ENCODE measurements at places on chromosomes 5 and 9. TPM values are rescaled to one million over a fixed set of nuclear protein-coding genes. Genes with fewer than 3 reads are reported as not detected.

- H3K4me3 ChIP-seq, result no peak overlapping the region
- no peaks in the 10 kb centered on the region for H3K4me1 ChIP-seq
- no peak overlapping the region for H3K27ac ChIP-seq
- H3K27me3 ChIP-seq, result no peaks in the 10 kb centered on the region
These were observed 59.0 kb downstream of the PCDHGC5 start for GRCh38 chr5:141547921-141548320.

- no peak overlapping the region for H3K27ac ChIP-seq
- no peaks in the 10 kb centered on the region for H3K36me3 ChIP-seq
- H3K27me3 ChIP-seq, result no peaks in the 10 kb centered on the region
- no peak for DNase-seq
These were observed 491.1 kb downstream of the KIF4B start for GRCh38 chr5:155504606-155505005.

DNA sequence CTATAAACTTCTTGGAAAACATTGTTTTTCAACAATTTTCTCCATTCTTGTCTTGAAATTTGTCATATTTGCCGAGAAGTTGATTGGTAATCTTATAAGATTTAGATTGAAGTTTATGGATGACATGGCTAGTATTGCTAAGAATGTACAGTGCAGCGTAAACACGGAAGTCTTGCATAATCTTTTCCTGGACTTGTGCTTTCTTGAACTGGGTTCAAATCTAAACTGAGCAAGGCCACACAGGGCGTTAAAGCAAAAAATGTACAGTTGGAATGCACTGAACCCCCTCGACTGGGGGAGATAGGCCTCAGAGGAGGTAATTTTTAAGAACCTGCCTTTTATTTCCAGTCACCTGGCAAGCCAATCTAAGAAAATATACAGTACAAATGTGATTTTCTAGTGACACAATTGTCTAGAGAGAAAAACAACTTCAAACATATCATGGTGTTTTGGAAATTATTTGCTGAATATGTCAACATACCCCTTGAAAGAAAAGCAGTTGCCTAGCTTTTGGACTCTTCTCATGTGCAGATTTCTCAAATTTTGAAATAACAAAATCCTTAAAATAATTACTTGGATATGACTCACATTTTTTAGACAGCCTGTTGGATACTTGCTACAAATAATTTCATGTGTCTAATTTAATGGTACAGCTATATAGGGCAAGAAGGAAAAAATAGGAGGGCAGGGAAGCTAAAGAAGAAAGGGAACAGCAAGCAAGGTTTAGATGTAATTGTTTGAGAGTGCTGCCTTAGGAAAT is 18.5 kb upstream of the GAS1 start:
- no peaks in the 10 kb centered on the region for H3K36me3 ChIP-seq
- H3K4me3 ChIP-seq, result no peak overlapping the region
- H3K27me3 ChIP-seq, result no peaks in the 10 kb centered on the region
- no peak for DNase-seq

DNA sequence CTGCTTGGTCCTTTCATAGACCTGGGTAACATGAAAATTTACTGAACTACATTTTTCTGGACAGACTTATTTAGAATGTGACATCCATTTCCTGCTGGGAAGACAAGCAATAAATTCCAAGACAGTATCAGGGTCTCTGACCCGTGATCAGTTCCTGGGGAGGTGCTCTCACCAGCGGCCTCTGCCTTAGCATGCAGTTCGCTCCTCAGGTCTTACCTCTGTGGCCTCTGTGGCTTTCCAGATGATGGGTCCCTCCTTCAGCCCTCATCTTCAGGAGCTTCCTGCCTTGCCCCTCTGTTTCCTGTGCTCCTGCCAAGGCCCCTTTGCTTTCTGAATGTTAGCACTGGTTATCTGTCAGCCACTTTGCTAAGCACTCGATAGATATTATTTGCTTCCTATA is 66.4 kb downstream of the CMYA5 start:
- H3K27me3 ChIP-seq, result no peaks in the 10 kb centered on the region
- H3K36me3 ChIP-seq, result no peaks in the 10 kb centered on the region
- DNase-seq, result no peak
- no peak overlapping the region for H3K27ac ChIP-seq
- H3K4me1 ChIP-seq, result no peaks in the 10 kb centered on the region

GRCh38 chr9:107674721-107675277 is 185.2 kb upstream of the KLF4 start:
- no peaks in the 10 kb centered on the region for H3K27me3 ChIP-seq
- H3K4me1 ChIP-seq, result no peaks in the 10 kb centered on the region
- H3K27ac ChIP-seq, result no peak overlapping the region
- no peaks in the 10 kb centered on the region for H3K36me3 ChIP-seq
- no peak overlapping the region for H3K4me3 ChIP-seq

GRCh38 chr9:11235061-11235460 is 622.3 kb upstream of the PTPRD start:
- H3K4me1 ChIP-seq, result no peaks in the 10 kb centered on the region
- no peak overlapping the region for H3K27ac ChIP-seq
- H3K36me3 ChIP-seq, result no peaks in the 10 kb centered on the region
- H3K27me3 ChIP-seq, result no peaks in the 10 kb centered on the region

GRCh38 chr9:125626187-125626586 is 80.8 kb downstream of the MAPKAP1 start:
- no peak overlapping the region for H3K4me3 ChIP-seq
- H3K4me1 ChIP-seq, result peaks cover 4% of the 10 kb centered on the region
- H3K36me3 ChIP-seq, result no peaks in the 10 kb centered on the region
- DNase-seq, result no peak

DNA sequence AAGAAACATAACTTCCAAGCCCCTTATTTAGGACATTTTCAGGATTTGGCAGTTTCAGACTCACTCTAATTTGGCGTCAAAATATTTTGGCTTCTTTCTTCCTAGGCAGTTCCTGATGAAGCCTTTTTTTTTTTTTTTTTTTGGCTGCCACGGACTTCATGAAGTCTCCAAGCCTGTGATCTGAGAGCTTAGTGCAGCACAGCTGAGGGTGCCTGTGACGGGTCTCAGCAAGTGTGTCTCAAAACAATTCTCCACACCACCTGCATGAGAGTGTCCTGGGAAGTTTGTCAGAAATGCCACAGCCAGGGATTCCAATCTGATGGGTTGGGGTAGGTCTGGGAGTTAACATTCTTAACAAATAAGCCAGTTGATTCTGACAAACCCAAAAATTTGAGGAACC is 6.0 kb upstream of the ESM1 start:
- no peaks in the 10 kb centered on the region for H3K4me1 ChIP-seq
- no peaks in the 10 kb centered on the region for H3K36me3 ChIP-seq
- DNase-seq, result no peak
- H3K27me3 ChIP-seq, result no peaks in the 10 kb centered on the region

GRCh38 chr9:36823466-36823865 is 210.6 kb downstream of the PAX5 start:
- H3K27me3 ChIP-seq, result no peaks in the 10 kb centered on the region
- H3K27ac ChIP-seq, result no peak overlapping the region
- H3K4me3 ChIP-seq, result no peak overlapping the region

DNA sequence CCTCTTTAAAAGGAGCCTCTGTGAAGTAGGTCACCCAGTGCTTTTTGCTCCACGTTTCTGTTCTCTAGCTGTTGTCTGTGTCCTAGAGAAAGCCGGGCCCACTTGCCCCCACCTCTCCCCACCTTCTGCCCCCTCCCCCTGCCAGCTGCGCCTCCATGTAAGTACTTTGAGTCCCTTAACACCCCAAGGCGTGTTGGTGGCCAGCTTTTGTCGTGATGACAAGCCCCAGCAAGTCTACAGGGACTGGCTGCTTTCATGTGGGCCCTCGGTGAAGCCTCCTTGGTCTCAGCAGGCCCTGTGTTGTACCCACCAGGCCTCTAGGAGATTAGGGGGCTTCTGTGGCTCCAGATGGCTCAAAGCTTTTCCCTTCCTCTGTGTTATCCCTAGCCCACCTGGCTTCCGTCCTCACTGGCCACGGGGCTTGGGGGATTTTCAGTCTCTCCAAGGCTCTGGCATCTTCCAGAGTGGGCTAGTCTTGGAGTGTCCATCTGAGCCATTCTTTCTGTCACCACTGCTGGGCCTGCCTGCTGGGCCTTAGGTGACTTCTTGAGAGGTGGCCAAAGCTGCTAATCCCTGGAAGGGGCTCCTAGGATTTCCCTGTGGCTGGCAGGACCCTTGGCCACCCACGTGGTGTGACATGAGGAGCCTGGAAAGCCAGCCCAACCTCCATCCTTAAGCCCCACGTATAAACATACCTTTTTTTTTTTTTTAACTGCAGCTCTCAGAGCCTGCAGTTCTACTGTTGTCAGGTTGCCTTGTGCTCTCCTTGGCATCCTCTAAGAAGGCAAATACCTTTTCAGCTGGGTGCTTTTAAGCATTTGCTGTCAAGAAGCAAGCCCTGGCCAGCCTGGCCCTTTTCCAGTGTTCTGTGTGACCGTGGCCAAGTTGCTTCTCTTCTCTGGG is 1.1 kb upstream of the NDST1 start:
- peak overlapping the region; percentile 44 for H3K27ac ChIP-seq
- H3K36me3 ChIP-seq, result no peaks in the 10 kb centered on the region

DNA sequence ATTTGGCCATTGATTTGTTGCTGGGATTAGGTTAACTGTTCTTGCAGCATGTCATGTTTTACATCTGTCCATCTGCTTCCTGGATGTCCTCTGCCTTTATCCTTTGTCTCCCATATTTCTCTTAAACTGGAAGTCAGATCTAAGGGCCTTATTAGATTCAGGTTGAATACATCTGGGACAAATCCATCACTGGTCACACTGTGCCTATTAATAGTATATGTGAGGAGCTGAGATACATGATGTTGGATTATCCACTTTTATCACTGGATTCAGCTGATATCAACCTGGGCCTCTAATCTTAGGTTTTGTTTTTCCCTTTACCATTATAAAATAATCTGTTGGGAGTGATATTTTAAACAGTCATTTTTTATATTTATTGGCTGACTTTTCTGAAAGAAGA is 41.8 kb upstream of the ROPN1L start:
- H3K36me3 ChIP-seq, result no peaks in the 10 kb centered on the region
- H3K4me3 ChIP-seq, result no peak overlapping the region
- no peak for DNase-seq
- no peaks in the 10 kb centered on the region for H3K27me3 ChIP-seq
- no peaks in the 10 kb centered on the region for H3K4me1 ChIP-seq

DNA sequence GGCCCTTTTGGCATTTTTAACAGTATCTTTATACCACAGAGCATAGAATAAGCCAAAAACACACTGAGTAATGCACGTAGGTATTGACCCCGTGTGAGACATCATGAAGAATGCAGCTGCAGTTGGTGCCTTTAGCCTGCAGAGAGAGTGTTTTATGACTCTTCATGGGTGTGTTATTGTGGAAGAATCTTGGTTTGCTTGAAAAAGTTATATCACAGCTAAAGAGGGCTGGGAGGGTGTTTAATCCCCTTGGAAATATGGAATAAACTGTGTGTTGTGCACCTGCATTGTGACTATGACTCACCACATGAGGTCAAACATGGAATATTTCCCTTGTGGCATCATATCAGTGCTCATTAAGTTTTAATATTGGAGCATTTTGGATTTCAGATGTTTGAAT is 458.7 kb downstream of the CDH9 start:
- no peak for DNase-seq
- no peaks in the 10 kb centered on the region for H3K36me3 ChIP-seq
- no peaks in the 10 kb centered on the region for H3K27me3 ChIP-seq

GRCh38 chr5:2129568-2130272 is 247.0 kb upstream of the IRX4 start:
- no peak for DNase-seq
- H3K27ac ChIP-seq, result no peak overlapping the region
- no peaks in the 10 kb centered on the region for H3K27me3 ChIP-seq
- no peaks in the 10 kb centered on the region for H3K36me3 ChIP-seq
- no peaks in the 10 kb centered on the region for H3K4me1 ChIP-seq

- no peak overlapping the region for H3K4me3 ChIP-seq
- H3K36me3 ChIP-seq, result no peaks in the 10 kb centered on the region
- no peaks in the 10 kb centered on the region for H3K4me1 ChIP-seq
- no peak overlapping the region for H3K27ac ChIP-seq
- H3K27me3 ChIP-seq, result no peaks in the 10 kb centered on the region
These were observed 21.3 kb upstream of the TMOD1 start for GRCh38 chr9:97480174-97480573.

DNA sequence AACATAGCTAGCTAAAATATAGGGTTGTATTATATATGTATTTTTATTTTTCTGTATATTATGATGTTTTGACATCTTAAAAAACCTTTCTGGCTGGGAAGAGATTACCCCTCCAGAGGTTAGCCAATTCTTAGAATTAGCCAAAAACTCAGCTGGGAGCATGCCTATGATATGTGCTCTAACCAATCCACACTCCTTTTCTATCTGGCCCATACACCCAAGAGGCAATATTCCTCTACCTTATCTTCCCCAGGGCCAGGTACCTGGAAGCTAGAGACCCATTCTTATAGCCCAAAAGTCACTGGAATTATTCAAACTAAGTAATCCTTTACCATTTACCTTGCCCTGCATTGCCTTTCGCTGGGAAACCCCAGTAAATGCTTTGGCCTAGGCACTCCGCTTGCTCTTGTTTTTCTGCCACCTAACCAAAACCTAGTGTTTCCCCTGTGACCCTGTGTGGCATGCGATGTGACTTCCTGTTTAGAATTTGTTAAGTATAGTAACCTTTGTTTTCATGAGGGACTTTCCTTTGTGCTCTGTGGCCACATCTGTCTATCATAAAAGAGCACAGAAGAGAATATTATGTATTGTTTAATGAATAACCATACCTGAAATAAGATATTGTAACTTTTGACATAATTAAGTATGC is 37.4 kb downstream of the CSNK1G3 start:
- no peak for DNase-seq
- H3K4me1 ChIP-seq, result no peaks in the 10 kb centered on the region

- peaks cover 4% of the 10 kb centered on the region for H3K4me1 ChIP-seq
- no peak overlapping the region for H3K27ac ChIP-seq
- H3K4me3 ChIP-seq, result no peak overlapping the region
- H3K36me3 ChIP-seq, result no peaks in the 10 kb centered on the region
- DNase-seq, result no peak
These were observed 67.2 kb upstream of the SLC25A51 start for GRCh38 chr9:37971108-37971459.

DNA sequence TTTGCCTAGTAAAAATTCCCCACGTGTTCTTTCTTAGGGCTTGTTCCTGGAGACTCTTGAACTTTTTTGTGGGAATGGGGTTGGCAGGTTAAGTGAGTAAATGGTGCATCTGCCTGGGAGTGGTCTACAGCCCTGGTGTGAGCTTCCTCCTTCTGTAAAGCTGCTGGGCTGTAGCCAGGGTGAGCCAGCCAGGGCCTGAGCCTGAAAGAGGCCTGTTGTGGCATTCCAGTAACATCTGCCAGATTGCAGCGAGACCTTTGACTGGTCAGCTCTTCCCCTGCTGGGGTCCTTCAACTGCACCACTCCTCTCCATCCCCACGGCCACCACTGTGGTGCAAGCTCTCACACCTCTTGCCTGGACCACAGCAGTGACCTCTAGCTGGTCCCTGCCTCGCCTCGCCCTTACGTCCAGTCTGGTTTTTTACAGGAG is 47.5 kb downstream of the SLC22A5 start:
- H3K27me3 ChIP-seq, result no peaks in the 10 kb centered on the region
- no peak overlapping the region for H3K4me3 ChIP-seq
- no peaks in the 10 kb centered on the region for H3K36me3 ChIP-seq

SH3GL2 gene
- total RNA-seq, result 1.1 TPM

PDE6A gene
- total RNA-seq, result 0.13 TPM

BAAT gene
- 0.12 TPM for total RNA-seq

SPINK7 gene
- total RNA-seq, result not detected

PDLIM4 gene
- 45.4 TPM for total RNA-seq

GARIN3 gene
- total RNA-seq, result not detected

NMUR2 gene
- total RNA-seq, result not detected
